Kasumi-1 (cell line): ENCODE measurements at places on chromosomes 3 and 15.
A peak's percentile ranks its signal among the peaks of the same experiment; 100 is the strongest.

DNA sequence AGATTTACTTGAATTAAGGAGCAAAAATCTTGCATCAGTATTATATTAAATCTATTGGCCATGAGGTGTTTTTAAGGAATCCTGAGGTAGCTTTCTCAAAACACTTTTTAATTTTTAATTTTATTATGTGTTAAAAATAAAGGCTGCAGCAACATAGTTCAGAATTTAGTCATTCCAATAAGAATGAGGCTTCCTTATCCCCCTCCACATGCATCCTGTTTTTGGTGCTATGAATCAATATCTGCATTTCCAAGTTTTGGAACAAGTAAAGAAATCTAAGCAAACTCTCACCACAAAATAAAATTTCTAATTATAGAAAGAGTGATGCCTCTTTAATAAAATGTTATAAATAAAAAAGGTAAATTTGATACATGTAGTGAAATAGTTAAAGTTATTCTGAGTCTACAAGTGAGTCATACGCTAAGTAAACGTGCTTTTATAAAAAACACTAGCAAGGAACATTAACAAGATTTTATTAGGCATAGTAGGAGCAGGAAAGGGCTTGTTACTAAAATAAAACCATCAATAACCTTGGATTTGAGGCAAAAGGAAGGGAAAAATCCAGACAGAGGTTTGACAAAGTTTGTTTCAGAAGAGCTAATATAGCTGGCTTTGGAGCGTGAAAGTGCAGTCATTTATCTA is 1218.0 kb downstream of the NSUN3 start:
- no peak for DNase-seq

DNA sequence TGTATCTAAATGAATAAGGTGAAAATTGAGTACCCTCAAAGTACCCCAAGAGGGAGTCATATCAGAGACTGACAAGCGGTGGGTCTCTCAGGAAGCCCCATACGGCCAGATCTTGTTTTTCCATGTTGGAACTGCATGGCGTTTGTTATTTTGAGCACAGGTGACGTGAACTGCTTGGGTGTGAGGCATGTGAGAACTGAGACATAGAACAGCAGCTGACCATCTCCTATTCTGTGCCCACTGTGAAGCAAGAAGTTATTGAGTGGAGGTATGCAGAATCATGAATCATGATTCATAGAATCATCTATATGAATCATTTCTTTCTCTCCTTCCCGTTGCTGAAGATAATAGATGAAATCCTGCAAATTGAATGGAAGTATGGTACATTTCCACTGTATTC is 4.6 kb downstream of the VPS8 start:
- DNase-seq = no peak

- no peak for DNase-seq
These were observed 93.7 kb downstream of the MCTP2 start for GRCh38 chr15:94324835-94325767.

DNA sequence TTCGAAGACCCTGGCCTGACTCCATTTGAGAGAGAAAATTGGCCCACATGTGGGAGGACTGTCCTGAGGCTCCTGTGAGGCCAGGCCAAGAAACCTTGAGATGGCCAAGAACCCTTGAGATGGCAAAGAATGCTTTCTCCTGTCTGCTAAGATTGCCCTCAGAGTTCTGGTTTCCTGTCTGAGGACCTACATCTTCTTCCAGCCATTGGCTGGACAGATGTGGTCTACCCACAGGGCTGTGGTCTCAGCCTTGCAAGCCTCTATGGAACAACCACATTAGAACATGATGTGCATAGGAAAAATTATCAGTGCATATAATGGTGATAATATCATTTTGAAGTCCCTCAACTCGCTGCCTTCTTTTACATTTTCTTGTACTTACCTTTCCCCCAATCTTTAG is 10.8 kb upstream of the RASA2 start:
- no peak for DNase-seq

DNA sequence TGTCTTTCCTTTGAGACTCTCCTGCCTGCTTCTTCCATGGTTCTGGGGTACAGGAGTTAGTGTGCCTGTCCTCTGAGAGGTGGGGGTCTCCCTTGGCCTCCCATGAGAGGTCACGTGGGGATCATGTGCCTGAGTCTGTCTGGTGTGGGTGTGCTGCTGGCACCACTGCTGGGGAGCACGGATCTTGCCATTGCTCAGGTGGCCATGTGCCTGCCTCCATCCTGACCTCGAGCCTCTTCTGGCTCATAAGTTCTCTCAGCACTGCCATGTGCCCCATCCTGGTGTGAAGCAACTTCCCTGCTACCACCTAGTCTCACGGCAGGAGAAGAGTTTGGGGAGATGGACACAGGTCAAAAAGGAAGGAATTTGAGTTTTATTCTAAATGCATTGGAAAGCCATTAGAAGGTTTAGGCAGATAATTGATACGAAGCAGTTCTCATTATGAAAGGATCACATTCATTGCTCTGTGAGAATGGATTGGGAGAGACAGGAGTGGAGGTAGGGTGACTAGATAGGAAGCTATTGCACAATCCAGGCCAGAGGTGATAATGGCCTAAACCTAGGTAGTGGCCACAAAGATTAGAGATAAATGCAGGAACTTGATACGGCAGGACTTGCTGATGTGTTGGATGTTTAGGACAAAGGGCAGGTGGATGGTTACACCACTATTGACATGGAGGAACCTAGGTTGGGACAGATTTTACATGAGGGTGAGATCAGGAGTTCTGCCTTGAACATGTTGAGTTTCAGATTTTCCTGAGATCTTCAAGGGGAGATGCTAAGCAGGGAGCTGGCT is 173.0 kb upstream of the RORA start:
- no peak for DNase-seq

DNA sequence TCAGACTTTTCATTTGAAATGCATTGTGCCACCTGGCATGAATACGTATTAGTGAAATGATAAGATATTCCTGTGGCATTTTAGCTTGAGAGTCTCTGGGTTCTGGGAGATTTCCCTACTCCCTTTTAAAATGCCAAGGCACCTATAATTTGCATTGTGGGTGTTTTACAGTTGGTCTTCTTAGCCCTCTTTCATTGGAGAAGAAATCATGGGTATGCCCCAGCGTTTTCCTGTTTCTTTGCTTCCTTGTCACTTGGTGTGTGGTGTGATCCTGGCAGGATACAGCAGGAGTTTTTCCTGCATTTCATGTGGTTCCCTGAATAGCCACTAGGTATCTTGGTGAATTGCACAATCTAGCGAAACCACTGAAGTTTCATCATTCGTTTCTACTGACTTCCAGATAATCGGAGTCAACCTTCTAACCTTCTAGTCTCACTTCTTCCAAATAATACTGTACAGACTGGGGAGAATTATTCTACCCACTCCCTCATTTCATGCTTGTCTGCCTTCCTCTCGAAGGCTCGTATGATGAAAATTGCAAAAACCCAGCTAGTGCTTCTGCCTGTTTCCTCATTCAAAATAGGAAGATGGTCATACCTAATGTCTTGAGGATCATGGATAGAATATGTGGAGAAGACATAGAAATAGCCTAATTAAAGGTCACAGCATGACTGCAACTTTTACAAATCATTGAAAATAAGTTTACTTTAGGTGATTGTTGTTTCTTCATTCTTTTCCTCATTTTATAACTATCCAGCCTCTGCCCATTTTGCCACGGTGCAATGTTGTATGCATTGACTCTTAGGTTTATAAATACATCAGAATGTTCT is 2.6 kb downstream of the BHLHE40 start:
- DNase-seq = no peak

DNA sequence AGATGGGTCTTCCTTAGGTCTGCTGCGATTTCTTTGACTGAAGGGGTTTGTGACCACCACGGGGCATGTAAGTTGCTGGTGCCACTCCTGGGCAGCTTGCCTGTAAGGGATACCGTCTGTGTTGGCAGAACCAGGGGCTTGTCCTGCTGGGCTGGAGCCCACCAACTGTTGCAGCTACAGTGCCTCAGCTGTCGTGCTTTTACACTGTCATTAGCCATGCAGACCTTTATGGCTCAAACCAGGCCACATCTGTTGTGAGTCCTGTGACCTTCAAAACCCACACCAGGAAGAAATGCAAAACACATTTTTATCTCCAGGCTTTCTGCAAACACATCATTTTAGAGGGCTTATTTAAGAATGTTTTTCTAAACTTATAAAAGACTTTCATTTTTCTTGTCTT is 168.7 kb downstream of the PTPRG start:
- no peak for DNase-seq

DNA sequence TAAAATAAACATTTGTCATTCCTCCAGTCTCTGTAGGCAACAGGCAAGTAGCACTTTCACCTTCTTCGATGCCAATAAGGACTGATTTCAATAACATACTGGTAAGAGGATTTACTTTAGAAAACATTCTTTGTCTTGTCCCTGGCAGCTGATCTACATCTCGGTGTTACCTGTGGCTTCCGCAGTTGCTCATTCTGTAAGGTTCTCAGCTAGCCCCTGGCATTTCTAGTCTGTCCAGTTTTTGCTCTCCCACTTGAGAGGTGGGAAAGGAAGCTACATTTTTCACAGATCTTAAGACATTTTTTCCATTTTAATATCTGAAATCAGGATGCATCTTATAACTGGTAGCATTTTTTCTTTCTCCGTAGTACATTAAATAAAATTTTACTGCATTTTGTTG is 19.7 kb upstream of the MAP6D1 start:
- DNase-seq = no peak

- peak; percentile 77 for DNase-seq
These were observed 924 bp upstream of the SIN3A start for GRCh38 chr15:75452364-75452864.

- peak; percentile 60 for DNase-seq
These were observed at the start of gene NR1D2 for GRCh38 chr3:23944861-23945662. Gene NR1D2 (plus strand): TSS chr3:23945286. CDS start chr3:23945579, 293 bp downstream.

DNA sequence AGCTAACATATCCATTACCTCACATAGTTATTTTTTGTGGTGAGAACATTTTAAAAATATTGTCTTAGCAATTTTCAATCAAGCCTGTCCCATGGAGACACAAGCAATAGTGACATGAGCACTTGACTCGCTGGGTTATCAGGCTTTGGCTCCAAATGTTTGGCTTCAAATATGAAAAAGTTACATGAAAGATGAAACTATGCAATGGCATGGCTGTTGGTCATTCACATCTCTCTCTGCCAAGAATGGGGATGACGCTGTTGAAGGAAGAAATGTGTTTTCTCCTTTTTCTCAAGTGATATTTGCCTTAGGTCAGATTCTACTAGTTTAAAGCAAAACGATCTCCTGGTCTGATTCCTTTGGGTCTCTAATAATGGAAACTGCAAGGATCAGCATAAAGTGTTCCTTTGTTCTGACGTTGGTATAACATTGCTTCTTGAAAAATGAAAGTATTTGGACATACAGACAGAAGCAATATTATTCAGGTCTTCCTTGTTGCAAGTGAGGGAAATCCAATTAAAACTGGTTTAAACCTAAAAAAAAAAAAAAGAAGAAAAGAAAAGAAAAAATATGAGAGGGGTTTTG is 71.2 kb downstream of the SSUH2 start:
- DNase-seq = no peak

GRCh38 chr3:16937326-16937845 is 52.6 kb downstream of the PLCL2 start:
- no peak for DNase-seq

- peak; percentile 96 for DNase-seq
These were observed 50.7 kb downstream of the FAM43A start for GRCh38 chr3:194736277-194736895.

- no peak for DNase-seq
These were observed 10.0 kb downstream of the PPP2R3A start for GRCh38 chr3:135975536-135975935.

DNA sequence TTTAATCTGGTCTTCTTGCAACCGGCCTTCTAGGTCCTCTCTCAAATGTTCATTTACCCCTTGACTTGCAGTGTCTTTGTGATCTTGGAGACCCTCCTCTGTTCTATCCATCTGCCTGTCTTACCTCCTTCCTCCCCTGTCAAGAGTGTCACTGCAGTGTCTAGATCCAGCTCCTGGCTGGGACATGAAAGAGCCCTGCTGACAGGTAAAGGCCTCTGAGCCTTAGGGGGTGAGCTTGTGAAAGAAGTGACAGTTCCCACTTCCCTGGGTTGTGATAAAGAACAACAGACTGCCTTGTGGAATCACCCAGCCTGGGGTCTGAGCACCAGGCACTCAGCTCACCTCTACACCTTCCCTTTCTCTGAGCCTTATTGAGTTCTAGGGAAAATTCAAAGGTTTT is 68.0 kb downstream of the CDC25A start:
- DNase-seq = no peak

DNA sequence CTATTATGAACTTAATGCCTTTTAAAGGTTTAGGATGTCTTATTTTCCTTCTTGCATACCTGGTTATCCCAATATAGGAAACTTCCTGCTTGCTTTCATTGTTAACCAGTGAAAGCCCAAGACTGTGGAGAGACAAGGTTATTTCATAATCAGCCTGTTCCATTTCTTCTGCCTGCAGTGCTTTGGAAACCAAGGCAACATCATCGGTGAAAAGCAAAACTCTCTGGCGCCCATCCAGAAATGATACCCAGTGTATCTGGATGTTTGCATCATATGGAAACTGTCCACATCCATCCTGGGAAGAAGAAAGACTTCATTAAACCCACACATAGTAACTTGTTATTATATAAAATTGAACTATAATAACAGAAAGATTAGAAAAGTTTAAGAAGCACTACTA is 170.1 kb downstream of the VPS13C start:
- no peak for DNase-seq

DNA sequence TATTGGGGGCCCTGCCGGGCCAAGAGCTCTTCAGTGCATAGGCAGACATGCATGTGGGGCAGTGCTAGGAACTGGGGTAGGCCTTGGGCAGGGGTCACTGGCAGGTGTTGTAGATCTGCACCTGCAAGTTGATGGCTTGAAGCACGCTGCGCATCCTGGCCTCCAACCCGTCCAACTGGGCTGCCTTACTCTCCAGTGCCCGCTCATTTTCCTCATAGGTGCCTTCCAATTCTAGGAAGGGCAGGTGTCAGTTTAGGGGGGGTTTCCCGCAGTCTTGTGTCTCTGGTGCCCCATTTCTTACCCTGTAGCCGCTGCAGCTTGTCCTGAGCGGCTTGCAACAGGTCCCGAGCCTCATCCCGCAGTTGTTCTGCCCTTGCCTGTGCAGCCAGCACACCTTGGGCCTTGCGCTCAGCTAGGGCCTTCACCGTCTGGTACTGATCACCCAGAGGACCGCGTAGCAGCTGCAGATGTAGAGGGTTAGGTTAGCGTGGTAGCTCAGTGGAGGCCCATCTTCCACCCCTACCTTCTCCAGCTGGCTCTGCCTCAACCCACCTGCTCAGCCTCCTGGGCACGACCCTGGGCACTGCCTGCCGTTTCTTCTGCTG is 611 bp upstream of the USP19 start:
- DNase-seq = no peak

DNA sequence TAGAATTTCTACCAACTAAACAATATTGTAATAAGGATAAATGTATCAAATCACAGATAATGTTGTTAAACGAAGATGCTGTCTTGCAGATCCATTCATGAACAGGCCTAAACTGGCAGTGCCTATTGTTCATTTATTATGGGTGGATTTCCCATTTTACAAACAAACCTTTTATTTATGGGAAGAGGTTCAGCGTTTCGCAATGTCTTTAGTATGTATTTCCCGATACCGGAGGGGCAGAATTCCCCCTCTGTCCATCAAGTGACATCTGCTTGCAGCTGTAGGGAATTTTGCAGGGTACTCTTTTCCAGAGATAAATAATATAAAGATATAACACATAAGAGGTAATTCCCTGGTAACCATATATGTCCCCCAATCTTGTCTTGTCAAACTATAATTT is 5.7 kb downstream of the CEP19 start:
- DNase-seq = no peak

GRCh38 chr3:141384157-141384556 is 15.9 kb downstream of the ZBTB38 start:
- DNase-seq = no peak
